Activated CD4-positive, CD25-positive, alpha-beta regulatory T cell (primary cell): ENCODE measurements at places on chromosomes 5 and 9.

DNA sequence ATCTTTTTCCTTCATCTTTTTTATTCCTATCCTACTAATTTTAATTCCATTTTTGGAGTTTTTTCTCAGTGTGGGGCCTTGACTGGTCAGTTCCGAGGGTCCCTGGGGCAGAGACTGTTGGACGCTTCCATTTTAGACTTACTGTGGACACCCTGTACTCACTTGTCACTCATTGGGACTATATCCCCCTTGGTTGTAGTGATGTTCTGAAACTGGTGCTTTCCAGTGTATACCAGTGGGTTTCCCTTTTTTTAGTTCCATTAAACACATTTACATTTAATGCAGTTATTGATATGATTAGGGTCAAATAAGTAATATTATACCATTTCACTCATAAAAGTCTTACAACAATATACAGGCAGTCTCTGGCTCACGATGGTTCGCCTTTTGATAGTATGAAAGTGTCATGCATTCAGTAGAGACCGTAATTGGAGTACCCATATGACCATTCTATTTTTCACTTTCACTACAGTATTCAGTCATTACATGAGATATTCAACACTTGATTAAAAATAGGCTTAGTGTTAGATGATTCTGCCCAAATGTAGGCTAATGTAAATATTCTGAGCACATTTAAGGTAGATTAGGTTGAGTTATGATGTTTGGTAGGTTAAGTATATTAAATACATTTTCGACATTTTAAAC lies 46.0 kb downstream of the CNOT6 start:
- no peak for DNase-seq

GRCh38 chr5:132961887-132962286 lies 1.5 kb downstream of the AFF4 start:
- no peak for DNase-seq

GRCh38 chr5:164357395-164358033 lies 852.1 kb downstream of the MAT2B start:
- no peak for DNase-seq

DNA sequence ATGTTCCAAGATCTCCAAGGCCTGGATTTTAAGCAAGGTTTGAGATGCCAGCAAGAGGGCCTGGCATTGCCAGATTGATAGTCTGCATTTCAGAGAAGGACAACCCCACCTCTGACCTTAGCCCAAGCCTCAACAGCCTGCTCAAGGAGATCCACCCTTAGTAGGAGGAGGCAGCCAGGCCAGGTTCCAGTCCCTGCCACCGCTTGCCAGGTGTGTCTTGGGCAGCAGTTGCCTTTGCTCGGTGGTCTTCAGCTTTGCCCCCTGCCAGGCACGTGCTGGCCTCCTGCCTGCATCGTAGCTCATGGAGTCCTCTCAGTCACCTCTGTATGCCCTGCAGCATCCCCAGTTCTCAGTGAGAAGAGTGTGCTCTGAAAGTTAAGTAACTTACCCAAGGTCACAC lies 134.2 kb downstream of the KCNIP1 start:
- no peak for DNase-seq

- no peak for DNase-seq
Observed at GRCh38 chr5:83469075-83469474, 2.5 kb upstream of the VCAN start.

- no peak for DNase-seq
Observed at GRCh38 chr5:158538506-158539074, 561.1 kb downstream of the EBF1 start.

DNA sequence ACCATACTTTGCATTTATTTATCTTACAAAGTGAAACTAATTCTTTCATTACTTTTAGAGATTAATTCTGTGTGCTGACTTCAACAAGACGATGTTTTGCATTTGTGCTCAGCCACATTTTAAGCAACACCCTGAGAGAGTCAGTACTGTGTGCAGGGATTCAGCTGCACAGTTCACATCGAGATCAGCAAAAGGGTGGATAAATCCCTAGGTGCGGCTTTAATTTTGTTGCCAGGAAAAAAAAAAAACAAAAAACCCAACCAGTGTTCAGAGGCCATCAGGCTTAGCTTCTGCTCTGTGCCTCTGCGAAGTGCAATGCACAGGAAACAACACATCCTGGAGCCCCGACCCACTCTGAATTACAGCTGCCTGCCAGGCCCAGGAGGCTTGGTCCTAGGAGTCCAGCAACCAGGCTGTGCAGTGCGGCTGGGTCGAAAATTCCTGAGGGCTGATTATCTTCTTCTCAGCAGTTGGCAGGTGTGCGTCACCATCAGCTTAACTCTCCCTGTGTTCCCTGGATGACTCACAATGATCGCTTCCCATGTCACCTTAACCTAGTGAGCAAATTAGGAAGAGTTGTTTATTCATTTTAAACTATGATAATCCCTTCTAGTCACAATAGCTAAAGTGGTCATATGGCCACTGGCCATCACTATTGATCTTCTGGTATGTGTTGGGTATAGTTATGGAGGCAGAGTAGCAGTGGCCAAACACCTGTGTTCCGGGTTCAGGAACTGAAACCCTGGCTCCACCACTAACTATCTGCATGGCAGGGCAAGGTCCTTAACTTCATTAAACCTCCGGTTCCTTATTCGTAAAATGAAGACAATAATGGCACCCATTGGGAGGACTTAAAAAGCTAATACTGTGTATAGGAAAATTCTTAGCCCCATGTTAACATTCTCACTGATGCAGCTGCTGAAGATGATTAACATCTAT lies 31.2 kb upstream of the NDUFB6 start:
- no peak for DNase-seq

GRCh38 chr5:175740014-175740413 lies 82.1 kb downstream of the HRH2 start:
- DNase-seq = no peak

DNA sequence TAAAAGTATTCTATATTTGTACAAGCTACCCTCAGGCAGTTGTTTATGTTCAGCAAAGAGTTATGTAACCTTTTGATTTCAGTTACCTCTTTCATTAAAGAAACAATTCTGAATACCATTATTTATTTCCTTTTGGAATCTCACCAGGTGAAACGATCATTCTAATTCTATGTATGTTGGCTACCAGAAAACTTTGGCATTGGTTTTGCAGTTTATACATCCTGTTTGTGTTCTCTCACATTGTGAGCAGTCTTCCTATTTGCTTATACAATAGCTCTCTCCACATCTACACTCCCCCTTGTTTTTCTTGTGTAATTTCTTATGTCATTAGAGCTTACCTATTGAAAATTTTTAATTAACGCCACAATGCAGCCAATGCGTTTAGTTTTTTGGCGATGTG lies 276.0 kb upstream of the MPDZ start:
- DNase-seq = no peak

- DNase-seq = no peak
Observed at GRCh38 chr5:65722575-65723403, 784 bp downstream of the NLN start.

DNA sequence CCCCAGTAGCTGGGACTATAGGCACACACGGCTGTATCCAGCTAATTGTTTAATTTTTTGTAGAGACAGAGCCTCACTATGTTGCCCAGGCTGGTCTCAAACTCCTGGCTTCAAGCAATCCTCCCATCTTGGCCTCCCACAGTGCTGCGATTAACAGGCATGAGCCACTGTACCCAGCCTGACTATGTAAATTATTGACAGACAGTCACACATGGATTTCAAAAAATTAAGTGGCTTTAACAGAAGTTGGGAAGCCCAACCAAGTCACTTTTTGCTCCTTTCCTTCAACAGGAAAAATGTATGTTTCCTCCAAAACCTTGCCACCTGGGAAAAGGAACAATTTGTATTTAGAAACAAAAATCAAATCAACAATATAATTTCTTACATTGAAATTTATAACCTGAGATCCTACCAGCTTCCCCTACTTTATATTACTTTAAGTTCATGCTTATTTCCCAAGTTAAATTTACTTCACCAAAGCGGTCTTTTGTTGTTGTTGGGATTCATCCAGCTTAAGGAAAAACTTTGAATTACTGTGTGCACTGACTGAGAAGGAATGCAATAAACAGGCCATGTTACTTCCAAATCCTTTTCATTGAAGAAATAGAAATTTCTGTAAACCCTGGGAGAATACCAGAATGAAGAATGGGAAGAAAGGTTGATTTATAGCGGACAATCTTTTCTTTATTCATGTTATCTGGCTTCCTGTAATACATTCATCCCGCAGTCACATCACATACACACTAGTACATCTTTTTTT lies 8.6 kb downstream of the PCA3 start:
- DNase-seq = no peak

DNA sequence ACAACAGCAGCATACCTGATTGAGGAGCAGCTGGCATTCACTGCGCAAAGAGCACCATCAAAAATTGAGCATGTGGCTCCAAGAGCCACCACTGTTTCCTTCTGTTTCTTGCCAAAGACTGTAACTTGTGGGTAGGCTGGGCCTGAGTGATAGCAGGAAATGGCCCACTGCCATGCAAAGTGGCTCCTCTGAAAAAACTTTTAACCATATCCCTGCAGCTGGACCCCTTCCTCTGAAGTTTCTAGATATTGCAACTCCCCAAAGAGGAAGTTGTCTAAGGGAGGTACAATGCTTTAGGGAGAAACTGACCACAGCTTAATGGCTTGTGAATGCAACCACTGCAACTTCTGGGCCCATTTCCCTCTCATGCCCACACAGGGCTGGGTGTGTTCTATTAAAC lies 355.4 kb upstream of the PDE4D start:
- no peak for DNase-seq

- peak; percentile 58 for DNase-seq
Observed at GRCh38 chr9:127955294-127956015, 17.8 kb upstream of the DPM2 start.

DNA sequence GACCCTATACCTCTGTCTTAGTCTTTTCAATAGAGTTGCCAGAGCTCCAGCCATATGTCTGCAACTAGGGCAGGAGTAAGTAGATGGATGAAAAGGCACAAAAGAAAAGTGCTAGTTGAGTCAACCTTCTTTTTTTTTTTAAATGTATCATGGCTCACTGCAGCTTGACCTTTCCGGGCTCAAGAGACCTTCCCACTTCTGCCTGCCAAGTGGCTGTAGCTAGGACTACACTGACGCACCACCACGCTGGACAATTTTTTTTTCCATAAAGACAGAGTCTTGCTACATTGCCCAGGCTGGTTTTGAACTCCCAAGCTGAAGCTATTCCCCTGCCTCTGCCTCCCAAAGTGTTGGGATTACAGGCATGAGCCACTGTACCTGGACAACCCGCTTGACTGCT lies 27.3 kb downstream of the FOXE1 start:
- no peak for DNase-seq

DNA sequence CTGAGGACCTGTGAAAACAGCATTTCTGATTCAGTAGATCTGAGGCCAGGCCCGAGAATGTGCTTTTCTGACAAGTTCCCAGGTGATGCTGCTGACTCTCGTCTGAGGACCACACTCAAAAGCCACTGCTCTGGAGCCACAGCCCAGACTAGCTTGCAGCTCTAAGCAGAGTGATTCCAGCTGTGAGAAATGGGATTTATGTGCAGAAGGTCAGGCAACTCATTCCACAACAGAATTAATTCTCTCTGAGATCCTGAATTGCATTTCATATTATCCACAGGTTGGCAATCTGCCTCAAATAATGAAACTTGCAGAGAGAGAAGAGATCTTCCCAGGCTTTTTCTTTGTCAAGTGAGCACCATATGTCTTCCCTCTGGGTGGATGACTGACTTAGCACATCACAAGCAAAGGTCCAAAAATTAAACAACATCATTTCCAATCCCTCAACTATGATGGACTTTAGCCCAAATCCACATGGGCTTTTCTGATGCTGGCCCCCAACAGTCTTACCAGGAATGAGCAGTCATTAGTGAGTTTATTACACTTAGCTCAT lies 140.2 kb downstream of the ALDH1A1 start:
- DNase-seq = no peak

DNA sequence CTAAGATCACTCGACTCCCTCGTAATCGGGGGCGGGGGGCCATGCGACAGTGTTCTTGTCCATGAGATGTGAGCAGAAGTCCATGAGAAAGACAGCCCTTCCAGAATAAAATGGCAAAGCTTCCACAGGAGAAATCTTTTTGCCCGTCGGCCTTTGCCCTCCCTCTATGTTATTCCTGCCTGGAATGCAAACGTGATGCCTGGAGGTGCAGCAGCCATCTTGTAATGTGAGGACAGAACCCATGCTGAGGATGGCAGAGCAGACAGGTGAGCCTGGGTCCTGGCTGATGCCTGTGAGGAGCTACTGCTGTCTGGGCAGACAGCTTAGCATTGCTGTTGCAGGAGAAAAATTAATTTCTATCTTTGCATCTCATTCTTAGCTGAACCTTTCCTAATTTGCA lies 17.2 kb downstream of the MED10 start:
- DNase-seq = no peak

GRCh38 chr9:109307380-109308240 lies 13.2 kb downstream of the EPB41L4B start:
- DNase-seq = no peak
